ENCODE measurements at places on chromosomes 6 and 20.

DNA sequence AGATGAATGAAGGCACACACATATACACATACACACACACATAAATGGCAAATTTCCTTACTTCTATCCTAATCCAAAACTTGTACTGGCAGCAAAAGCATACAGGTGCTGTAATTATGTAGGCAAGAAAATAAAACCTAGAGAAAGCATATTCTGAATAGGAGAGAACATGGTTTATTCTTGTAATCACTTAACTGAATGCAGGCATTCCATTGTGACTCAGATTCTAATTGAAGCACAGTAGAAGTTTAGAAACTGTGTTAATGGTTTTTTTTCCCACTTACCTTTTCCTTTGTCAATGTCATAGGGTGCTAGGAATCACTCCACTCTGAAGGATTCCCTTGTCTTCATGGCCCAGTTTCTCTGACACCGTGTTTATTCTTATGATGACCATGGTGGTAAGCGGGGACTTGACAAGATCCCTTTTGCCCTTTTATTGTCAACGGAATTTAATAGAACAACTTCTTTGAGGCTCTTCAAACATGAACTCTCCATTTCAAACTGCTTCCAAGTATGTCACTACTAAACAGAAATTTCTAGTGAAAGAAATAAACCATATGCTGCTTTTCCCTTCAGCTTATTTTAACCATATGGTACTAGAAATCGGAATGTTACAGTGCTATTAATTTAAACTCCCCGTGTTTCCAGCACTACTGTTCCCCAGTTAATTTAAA lies 164.2 kb downstream of the OGFRL1 start:
- DNase-seq = no peak

GRCh38 chr6:150029749-150030148 lies 4.4 kb upstream of the RAET1L start:
- DNase-seq = no peak

DNA sequence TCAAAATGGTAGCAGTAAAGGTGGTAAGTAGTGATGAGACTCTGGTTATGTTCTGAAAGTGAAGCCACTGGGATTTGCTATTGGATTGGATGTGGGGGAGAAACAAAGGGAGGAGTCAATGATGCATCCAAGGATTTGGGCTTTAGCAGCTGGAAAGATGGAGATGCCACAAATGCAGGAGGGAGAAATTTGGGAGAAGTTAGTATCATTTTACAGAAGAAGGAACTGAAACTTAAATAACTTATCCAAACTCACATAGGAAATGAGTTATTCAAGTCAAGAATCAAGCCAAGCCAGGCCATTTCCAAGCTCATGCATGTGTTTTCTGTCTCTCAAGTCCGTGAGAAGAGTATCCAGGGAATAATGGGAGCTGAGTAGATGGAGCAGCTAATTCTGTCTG lies 155.1 kb upstream of the TNFAIP3 start:
- DNase-seq = no peak

- no peak for DNase-seq
Observed at GRCh38 chr6:96065213-96065612, 49.4 kb downstream of the FUT9 start.

DNA sequence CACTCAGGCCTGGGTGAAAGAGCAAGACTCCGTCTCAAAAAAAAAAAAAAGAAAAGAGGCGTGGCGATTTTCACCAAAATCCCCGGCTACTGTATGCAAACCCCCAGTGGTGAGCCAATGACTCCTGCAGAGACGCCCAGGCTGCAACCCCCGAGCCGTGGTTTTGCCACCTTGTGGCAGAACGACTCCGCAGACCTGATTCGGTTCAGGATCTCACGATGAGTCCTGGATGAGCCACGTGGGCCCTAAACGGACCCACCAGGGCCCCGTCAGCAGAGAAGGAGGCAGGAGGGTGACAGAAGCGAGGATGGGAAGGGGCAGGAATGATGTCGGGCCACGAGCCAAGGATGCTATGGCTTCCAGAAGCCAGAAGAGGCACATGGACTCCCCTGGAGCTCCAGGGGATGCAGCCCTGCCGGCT lies 42.5 kb downstream of the SLC2A4RG start:
- no peak for DNase-seq

DNA sequence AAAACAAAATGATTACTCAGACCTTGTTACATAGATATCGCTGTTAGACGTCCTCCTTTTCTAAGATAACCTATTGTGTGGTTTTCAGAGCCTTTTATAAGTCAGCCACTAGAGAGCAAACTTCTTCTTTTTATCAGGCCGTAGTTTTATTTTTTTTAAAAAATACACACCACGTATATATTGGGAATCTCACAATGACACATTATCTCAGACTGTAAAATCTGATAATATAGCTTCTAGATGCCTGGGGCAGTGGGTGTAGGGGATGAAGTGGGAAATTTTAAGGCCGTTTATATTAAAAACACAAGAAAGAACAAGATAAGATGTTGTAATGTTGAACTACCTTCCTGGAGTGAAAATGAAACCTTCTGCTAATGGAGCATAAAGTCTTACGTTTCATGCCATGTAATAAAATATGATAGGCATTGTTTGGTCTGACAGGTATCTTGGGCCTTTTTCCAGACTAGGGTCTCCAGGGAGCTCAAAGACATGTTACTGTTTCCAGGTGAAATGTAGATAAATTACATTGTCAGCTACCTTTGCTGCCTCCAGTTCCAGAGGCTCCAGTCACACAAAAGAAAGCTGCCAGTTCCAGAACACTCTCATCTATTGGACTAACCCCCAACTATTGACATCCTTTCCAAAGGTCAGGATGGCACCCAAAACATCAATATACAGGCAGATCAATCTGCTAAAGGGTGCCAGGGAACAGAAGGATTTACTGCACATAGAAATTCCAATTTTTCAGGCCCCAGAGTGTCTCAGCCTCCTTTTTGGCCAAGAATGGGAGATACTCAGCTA lies 130.2 kb upstream of the AKIRIN2 start:
- DNase-seq = no peak

DNA sequence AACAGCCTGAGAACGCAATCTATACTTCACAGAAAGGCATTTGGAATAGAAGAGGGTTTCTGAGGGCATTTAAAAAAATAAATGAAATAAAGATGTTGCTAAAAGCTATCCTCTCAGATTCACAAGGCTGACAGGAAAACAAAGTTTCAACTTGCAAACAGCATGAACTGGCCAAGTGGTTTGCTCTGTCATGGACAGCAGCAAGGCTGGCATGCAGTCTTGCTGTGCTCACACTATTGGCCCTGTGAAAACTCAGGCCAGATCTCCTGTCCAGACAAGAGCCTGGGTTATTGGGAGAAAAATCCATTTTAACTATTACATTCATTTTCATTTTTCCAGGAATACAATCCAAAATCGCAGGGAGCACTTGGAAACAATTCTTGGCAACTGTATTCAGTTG lies 506.2 kb upstream of the SLC35B3 start:
- no peak for DNase-seq

DNA sequence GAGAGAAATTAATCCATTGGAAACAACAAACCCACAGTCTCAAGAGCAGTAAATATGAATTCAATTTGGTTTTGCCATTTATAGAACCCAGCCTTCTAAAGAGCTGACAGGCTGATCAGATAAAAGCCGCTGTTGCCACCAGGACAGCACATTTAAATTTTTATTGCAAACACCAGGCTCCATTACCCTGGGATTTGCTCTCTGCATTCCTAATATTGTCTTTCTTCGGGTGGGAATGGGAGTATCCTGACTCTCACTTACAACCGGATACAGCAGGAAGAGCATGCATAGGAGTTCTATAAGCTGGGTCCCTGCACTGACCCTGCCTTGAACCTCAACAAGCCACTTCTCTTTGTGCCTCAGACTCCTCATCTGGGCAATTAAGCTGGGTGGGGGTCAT lies 142.9 kb downstream of the LRFN2 start:
- DNase-seq = no peak

DNA sequence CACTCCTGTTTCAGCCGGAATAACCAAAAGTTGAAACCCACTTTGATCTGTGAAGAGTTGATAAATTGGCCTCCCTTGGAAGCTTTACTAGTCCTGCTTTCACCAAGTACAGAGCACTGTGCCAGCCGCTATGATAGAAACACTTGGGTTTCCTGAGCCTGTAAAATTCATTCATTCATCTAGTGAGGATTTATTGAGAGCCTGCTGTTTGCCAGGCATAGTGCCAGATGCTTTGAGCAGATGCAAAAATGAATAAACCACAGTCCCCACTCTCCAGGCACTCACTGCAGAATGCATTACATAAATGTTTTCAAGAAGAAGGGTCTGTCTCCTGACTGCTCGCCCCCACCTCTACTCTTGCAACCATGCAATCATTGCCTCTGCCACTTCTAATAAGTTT lies 25.3 kb upstream of the TMEM217 start:
- no peak for DNase-seq

DNA sequence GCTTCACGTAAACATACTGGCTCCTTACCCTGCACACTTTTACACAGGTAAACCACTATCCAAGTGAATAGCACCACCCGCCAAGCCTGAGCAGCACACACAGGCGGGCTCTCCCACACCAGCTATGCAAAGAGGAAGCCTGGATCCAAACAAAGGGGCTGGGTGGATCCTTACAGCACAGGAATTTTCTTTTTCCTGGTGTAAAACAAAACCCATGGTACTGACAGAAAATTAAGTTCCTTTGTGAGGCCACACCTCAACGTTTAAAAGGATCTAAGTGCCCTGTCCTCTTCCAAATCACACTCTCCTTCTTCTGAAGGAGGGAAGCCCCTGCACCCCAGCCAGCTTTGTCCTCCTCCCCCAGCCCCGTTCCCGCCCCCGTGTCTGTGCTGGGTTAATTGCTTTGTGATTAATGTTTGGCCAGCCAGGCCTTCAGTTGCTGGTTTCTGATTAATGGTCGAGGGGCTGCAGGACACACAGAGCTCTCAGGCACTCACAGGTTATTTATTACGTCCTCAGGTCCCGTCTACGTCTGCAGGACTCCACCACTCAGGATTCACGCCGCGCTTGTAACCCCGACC lies 6.1 kb downstream of the DACT2 start:
- DNase-seq = no peak

- DNase-seq = no peak
Observed at GRCh38 chr6:32774426-32774825, 11.1 kb upstream of the HLA-DQB2 start.

GRCh38 chr20:35826397-35826998 lies 54.7 kb downstream of the PHF20 start:
- DNase-seq = no peak

DNA sequence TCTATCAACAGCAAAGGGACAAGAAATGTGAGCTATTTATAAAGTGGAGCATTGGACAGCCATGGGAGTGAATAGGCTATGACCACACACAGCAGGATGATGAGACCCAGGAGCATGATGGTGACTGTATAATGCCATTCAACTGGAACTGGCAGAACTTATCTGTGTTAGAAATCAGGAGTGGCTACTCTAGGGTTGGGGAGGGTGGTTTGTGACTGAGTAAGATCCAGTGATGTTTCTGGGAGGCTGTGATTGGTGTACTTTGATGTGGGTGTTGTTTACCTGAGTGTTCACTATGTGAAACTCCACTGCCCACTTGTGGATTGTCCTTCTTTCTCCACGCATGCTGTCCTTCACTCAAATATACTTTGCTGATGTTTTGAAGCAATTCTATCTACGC lies 11.5 kb upstream of the HLA-B start:
- DNase-seq = no peak

DNA sequence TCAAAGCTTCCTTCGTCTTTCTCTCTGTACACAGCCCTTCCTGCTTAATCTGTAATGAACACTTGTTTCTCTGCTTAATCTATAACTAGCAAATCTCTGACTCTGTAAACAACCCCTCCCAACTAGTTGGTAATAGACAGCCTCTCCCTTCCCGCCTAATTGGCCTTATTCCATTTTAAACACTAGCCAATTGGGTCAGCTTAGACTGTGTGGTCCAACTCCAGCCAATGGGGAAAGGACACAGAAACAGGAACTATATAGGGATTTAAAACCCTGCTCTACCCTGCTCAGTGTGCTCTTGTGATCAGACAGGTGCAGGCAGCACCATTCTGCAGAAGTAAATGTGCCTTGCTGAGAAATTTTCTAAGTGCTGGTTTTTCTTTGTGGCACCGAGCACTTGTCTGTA lies 18.5 kb downstream of the CHD6 start:
- DNase-seq = no peak
